ENCODE measurements at places on chromosomes 11 and 22.

DNA sequence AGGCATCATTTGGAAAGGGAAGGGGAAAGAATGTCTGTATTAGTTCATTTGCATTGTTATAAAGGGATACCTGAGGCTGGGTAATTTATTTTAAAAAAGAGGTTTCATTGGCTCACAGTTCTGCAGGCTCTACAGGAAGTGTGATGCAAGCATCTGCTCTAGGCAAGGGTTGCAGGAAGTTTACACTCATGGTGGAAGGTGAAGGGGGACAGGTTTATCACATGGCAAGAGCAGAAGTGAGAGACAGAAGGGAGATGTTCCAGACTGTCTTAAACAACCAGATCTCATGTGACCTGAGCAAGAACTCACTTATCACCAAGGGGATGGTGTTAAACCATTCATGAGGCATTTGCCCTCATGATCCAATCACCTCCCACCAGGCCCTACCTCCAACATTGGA, 90.6 kb downstream of the CCDC83 start:
- no peak for DNase-seq

DNA sequence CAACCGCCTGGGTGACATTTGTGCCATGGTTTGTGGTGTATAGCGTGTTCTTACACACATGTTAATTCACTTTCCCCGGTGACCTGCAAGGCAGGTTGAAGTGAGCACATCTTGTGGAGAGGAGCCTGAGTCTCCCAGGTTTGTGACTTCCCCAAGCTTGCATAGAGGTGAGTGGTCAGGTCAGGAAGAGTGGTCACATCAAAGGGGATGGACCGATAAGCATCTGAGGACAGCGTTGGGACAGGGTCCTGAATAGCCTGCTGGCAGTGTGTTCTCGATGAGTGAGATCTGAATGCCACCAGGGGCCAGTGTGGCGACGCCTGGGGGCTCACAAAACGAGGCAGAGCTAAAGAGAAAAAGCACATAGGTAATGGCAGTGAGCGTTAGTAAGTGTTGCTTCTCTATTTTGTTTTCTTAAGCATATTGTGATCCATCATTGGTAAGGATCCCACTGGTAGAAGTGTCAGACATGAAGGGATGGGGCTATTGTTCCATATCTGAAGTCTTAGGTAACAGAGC, 154.6 kb downstream of the GRIK4 start:
- DNase-seq: no peak

DNA sequence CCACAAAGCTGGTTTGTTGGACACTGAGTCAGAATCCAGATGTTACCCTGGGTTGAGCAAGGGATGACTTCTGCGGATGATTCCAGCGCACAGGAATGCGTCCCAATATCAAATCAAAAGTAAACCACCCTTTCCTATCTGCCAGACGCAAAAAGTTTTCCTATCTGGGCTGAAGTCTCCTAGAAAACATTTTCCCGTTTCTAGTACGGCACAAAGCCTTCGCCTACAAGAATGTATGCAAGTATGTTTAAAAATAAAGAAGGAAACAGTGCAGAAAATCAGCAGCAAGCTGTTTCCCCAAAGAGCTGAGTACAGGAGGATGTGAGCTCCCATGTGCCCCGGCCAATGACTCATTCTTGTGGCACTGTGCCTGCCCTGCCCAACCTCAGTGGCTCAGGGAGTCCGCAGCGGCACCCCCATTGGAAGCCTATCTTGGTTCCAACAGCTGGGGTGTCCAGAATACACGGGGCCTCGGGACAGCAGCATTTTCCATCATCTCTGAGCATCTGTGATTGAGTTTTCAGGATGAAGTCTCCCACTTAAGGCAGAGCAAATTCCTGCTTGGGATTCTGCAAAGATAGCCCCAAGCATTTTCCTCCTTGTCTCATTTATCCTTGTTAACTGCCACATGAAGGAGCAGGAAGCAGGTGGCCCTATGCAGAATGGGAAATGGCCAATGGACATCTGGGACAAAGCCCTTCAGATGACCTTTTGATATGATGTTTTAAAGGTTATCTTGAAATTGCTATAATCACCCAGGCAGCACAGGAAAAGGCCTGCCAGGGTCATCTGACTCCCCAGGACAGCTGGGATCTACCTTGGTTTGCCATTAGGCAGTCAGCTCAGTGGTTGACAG, 17.5 kb downstream of the KCNJ5 start:
- peak; percentile 81 for DNase-seq

DNA sequence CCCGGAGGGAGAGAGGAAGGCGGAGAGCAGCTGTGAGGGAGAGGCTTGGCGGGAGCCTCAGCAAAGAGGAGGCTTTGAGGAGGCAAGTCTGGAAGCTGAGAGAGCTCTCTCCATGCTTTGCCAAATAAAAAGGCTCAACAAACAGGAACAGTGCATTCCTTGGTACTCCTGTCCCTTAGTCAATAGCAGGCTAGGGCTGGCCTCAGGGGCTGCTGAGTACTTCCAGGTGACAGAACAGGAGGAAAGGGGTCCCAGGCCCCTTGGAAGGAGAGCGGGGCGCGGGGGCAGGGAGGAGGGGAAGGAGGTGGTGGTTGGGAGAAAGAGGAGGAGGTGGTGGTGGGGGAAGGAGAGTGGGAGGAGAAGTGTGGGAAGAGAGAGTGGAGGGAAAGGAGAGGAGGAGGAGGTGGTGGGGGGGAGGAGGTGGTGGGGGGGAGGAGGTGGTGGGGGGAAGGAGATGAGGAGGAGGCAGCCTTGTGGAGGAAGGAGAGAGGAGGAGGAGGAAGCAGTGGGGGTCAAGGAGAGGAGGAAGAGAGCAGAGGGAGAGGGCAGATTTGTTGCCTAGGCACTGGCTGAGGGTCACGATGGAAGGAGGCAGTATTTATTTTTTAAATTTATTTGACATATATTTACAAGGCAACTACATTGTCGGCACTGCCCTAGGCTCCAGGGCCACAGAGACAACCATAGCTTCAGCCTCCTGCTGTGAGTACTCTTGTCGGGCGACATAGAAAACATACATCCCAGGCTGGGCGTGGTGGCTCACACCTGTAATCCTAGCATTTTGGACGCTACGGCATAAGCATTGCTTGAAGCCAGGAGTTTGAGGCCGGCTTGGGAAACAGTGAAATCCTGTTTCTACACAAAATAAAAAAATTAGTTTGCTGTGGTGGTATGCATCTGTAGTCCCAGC, 74.2 kb upstream of the ZBED5 start:
- DNase-seq: no peak

GRCh38 chr11:119130662-119131061, 9.3 kb downstream of the HINFP start:
- no peak for DNase-seq

DNA sequence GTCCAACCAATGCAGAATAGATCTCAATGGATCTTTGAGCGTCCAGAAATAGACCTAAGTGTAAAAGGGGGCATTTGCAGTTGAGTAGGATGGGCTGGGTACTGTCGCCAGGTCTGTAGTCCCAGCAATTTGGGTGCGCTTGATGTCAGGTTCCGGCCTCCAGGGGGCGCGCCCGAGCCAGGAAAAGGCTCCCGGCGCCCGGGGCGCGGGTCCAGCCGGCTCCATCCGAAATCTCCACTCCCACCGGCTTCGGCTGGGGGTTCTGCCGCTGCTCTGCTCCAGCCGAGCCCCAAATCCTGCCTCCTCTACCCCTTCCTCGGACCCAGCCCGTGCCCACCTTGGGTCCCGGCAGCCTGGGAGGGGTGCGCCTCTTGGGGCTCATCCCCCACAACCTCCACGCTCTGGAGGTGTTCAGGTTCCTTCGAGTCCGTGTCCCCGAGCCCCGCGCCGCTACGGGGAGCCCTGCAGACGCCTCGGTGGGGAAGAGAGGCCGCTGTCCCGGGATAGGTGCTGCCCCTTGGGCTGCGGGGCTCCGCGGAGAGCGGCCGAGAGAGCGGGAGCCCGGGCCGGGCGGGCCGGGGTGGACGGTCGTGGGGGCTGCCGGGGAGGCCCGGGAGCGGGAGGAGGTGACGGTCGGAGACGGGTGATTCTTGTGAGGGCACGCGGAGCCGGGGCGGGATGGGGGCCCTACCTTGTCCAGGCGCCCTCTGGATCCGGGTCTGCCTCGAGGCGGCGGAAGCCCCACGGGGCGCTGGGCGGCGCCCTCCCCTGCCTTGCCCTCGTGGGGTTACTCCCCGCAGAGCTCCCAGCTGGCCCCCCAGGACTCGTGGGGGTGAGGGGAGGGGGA, 13.0 kb upstream of the CYB5R3 start:
- peak; percentile 89 for DNase-seq

GRCh38 chr11:99268886-99269285, 248.1 kb downstream of the CNTN5 start:
- no peak for DNase-seq

- DNase-seq: no peak
Observed at GRCh38 chr22:37521236-37521739, 2.1 kb upstream of the CARD10 start.

DNA sequence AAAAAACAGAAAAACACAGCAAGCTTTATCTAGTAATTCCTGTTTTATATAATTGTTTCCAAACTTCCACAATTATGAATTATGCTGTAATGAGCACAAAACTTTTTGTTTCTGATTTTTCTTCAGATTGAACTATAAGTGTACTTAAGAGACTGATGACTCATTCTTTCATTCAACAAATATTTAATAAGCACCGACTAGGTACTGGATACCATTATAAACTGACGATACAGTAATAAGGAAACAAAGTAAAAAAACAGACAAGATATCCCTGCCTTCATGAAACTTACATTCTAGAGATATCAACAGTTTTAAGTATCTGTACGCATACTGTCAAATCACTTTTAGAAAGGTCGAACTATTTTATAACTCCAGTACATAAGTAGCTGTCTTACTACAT, 78.6 kb downstream of the ME3 start:
- DNase-seq: no peak

GRCh38 chr11:92457250-92457649, 232.6 kb downstream of the FAT3 start:
- DNase-seq: no peak
